Non-pigmented ciliary epithelial cell (primary cell): ENCODE measurements at places on chromosomes 5 and 9.

GRCh38 chr5:86152988-86153560, 464.7 kb upstream of the COX7C start:
- no peak for DNase-seq

DNA sequence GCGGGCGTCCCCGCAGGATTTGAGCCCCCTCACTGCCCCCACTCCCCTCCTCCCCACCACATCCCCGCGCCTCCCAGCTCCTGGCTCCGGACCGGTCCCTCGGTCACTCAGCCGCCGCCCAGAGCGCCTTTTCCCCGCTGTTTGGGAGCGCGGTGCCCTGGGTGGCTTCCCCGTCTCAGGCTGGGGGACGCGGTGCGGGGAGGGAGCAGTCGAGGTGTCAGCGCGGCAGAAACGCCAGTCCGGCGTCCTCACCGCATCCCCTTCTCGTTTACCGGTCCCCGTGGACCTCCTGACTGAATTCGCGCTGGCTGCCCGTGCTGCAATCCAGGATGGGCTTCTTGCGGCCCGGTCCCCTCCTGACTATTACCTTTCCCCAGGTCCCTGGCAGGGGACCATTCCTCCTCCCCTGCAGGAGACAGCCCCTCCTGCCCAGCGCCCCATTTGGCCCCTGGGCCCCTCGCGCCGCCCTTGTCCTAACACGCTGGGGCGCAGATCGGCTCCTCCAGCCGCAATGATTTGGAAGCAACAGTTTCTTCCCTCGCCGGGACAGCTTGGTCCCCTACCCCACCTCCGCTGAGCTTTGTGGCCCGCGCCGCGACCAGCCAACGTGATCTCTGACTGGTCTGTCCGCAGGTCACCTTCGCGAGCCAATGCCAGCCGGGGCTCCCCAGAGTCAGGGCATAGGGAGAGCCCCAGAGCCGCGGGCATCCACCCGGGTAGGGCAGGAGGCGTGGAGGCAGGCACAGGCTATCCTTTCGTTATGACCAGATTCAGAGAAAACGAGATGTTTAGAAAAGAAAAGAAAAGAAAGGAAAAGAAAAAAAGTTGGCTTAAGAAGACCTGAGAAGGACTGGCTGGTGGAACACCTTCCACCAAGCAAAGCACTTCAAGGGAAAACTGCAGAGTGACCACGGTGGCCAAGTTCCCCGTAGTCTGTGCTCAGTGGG, 1.2 kb downstream of the ANKRD33B start:
- no peak for DNase-seq

DNA sequence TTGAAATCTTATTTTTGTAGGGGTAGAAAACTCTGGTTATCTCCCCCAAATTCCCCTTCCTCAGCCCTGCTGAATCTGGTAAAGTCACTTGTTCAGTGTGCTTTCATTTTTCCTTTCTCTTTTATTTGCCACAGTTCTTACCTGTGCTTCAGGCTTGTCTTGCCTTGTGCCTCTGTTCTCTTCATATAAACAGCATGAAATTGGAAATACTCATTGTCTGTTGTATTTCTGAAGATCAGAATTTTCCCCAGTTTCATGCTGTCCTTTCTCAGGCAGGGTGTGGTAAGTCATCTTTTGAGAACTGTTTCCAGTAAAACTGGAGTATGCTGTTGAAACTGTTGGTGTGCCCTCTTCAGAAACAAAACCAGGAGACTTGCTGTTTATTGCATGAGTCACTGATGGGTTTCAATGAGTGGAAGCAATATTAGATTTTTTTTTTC, 7.0 kb downstream of the PAM start:
- DNase-seq, result peak; percentile 19

- no peak for DNase-seq
Measured at GRCh38 chr5:55533521-55534435, 986 bp downstream of the PLPP1 start.

- no peak for DNase-seq
Measured at GRCh38 chr5:60162441-60162840, 268.9 kb upstream of the PDE4D start.

GRCh38 chr9:87798261-87798833, 72.4 kb downstream of the CTSL start:
- DNase-seq, result no peak

- DNase-seq, result no peak
Measured at GRCh38 chr9:91174772-91175171, 186.9 kb downstream of the AUH start.

DNA sequence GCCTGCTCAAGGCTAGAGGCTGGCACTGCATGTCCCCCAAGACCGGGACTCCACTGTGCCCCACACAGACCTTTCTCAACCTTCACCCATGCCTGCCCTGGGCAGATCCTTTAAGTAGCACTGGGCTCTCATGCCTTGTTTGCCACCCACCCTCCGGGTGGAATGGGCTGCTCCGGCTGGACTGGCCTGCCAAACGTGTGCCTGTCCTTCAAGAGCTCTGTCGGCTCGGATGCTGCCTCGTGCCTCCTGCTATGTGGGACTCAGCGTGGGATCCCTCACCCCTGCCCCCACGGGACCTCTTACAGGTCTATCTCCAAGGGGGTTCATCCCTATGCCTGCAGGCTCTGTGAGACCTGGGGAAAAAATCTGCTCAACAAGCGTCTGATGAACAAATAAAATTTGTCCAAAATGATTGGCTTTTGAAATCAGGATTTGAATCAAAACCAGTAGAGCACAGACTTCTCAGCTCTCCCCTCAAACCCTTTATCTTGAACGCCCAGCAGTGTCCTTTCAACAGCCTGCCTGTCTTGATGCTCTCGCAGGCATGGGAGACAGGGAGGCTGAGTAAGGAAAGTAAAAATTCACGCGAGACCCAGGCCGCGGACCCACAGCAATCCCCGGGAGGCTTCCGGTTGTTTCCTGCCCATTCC, 56.3 kb downstream of the CRB2 start:
- no peak for DNase-seq

- no peak for DNase-seq
Measured at GRCh38 chr5:41559184-41559583, 48.8 kb upstream of the PLCXD3 start.

GRCh38 chr9:131800843-131801242, 61.0 kb upstream of the RAPGEF1 start:
- no peak for DNase-seq

DNA sequence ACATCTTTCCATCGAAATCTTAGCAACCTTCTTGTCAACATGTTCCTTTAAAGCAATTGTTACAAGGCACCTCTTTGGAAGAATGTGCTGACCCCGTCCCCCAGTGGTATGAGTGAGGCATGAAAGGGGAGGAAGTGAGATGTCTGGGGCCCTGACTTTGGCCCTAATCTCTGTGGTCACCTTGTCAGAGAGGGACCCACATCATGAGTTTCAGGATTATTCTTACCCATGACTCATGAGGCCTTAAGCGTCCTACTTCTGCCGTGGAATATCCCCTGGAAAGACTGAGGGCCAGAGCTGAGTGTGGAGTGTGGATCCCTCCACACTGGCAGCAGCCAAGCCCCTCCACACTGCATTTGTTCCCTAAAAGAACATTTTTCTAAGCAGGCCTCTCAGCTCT, 81.2 kb downstream of the FSTL4 start:
- DNase-seq, result no peak

DNA sequence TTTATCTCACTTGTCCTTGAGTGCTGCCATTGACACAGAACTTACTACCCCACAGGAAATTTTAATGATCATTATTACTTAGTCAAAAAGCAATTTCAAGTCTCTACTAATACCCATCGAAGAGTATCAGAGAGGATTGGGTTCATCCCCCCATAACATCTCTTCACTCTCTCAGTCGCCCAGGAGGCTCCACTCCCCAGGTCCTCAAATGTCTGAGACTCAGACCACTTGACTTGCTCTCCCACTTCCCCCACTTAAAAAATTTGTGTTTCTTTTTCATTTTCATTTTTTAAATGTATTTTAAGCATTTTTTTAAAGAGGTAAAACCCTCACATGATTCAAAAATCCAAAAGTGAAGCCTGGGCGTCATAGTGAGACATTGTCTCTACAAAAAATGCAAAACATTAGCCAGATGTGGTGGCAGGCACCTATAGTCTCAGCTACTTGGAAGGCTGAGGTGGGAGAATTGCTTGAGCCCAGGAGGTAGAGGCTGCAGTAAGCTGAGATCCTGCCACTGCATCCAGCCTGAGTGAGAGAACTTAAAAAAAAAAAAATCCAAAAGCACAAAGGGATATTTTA, 56.8 kb upstream of the TRAF1 start:
- DNase-seq, result no peak

GRCh38 chr9:124285903-124286291, 28.1 kb downstream of the NEK6 start:
- peak; percentile 84 for DNase-seq

DNA sequence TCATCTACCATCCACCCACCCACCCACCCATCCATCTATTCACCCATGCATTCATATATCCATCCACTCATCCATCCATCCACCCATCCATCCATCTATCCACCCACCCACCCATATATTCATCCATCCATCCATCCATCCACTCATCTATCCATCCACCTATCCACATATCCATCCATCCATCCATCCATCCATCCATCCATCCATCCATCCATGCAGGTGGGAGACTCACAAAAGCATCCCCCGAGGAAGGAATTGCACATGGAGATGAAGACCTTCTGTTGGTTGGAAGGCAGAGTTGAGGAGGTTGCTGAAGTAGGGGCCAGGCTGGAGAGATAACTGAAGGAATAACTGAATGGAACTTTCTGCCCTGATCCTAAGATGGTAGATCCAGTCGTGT, 126.9 kb downstream of the RGS3 start:
- no peak for DNase-seq

GRCh38 chr5:82560969-82561368, 282.8 kb upstream of the RPS23 start:
- no peak for DNase-seq

DNA sequence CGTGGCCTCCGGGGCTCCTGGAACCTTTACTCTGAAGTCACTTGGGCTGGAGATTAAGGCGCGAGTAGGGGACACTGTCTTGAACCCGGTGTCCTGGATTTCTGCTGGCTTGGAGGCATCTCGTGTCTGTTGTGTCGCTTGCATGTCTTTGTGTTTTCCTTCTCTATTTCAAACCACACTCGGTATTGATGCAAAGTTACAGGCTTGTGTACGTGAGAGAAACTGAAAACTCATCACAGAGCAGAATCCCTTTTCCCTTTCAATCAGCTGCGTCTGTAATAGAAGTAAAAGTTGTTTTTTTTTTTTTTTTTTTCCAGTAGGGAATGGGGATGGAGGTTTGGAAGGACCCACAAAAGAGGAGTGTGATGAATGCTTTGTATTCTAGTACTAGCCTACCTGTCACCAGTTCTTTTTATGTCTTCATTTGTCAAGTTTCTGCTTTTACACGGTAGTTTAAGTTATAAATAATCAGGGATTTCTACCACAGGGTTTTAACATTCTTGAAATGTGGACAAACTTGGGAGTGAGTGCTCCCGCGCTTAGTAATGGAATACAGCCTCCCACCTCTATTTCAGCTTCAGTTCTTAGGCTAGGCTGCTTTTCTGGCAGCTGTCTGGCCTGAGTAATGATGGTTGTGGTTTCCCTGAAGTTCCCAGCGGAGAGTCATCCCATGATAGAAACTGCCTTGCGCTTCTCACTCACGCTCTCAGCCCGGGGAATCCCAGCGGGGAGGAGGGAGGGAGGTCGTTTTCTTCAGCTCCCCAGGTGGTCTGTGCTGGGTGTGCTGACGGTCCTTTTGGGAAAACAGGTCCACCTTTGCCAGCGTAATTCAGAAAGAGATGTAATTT, 763 bp downstream of the TJP2 start:
- peak; percentile 97 for DNase-seq

GRCh38 chr9:113623851-113624485, 160.4 kb downstream of the RGS3 start:
- DNase-seq, result no peak

- no peak for DNase-seq
Measured at GRCh38 chr5:95935553-95936100, 26.0 kb downstream of the ELL2 start.

DNA sequence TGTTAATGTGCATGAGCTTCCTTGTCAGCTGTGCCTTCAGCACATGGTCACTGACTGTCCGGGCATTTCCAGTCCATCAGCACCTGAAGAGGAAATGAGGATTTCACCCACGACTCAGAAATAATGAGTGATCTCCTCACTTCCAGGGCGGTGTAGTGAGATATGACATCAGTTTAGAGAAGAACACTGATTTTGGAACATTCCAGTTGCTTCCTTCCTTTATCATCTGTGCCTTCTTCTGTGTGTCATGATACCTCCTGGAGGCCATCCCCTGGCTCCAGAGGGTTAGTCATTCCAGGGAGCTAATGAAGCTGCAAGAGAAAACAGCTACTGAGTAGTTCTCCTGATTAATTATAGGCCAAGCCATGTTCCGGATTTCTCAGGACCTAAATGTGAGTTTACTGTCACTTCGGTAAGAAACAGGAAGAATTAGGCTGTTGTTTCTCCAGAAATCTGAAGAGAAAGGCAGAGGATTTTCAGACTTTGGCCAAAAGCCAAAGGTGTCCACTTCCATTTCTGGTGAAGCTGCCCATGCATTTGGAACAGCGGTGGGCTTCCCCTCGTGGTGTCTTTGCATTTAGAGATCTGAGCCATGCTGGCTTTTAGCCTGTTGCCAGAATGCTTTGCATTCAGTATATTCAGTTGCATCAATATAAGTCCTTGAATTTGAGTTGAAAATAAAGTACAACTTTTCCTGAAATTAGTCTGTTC, 161.3 kb upstream of the OTULINL start:
- no peak for DNase-seq

DNA sequence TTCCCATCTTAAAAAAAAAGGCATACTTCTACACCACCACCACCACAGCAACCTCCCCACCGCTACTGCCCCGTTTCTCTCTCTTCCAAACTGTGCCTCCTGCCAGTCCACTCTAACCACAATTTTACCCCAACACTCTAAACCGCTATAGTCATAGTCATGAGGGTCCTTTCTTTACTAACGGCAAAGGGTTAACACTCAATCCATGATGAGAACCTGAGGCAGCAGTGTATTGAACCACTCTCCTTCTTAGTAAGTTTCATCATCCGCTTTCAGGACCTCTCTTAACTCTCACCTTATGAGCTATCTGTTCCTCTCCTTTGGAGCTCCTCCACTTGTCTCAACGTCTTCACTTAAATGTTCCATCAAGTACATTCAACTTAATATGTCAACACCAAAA, 34.0 kb downstream of the IDNK start:
- DNase-seq, result no peak

- no peak for DNase-seq
Measured at GRCh38 chr5:41213340-41213739, at the start of gene C6. Gene C6, minus strand, starts transcription at chr5:41213532. Its CDS starts 10,302 bp downstream, at chr5:41203230.

- DNase-seq, result no peak
Measured at GRCh38 chr5:150548123-150548522, 40.2 kb downstream of the NDST1 start.

DNA sequence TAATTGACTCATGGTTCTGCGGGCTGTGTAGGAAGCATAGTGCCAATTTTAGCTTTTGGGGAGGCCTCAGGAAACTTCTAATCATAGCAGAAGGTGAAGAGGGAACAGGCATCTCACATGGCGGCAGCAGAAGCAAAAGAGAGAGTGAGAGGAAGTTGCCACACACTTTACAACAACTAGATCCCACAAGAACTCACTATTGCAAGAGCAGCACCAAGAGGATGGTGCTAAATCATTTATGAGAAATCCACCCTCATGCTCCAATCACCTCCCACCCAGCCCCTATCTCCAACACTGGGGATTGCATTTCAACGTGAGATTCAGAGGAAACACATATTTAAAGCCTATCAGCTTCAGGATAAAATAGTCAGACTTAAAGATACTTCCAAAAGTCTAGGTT, 36.1 kb upstream of the LPAR1 start:
- no peak for DNase-seq

- no peak for DNase-seq
Measured at GRCh38 chr5:170413897-170414296, 24.7 kb upstream of the KCNMB1 start.
